ENCODE measurements at places on chromosomes 1 and 21.
A peak's percentile ranks its signal among the peaks of the same experiment; 100 is the strongest.

- DNase-seq = no peak
Observed at GRCh38 chr1:91798740-91799139, 87.2 kb downstream of the TGFBR3 start.

- no peak for DNase-seq
Observed at GRCh38 chr1:7407980-7408770, 362.9 kb upstream of the VAMP3 start.

GRCh38 chr1:176073524-176074157 lies 133.4 kb downstream of the COP1 start:
- peak; percentile 28 for DNase-seq

- no peak for DNase-seq
Observed at GRCh38 chr1:179971563-179972496, 17.2 kb downstream of the CEP350 start.

- no peak for DNase-seq
Observed at GRCh38 chr21:37974081-37974480, 57.8 kb upstream of the KCNJ6 start.

DNA sequence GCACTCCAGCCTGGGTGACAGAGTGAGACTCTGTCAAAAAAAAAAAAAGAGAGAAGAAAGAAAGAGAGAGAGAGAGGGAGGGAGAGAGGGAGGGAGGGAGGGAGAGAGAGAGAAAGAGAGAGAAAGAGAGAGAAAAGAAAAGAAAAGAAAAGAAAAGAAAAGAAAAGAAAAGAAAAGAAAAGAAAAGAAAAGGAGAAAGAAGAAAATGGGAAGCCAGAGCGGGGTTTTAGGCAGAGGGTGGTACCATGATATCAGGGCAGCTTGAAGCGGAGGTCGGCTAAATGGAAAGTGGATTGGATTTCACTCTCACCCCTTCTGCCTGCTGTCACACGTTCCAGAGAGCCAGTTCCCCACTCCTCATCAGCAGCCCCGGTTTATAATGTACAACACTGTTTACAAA lies 1.9 kb downstream of the TMCO4 start:
- DNase-seq = no peak

GRCh38 chr1:89466307-89466930 lies 58.2 kb upstream of the LRRC8B start:
- no peak for DNase-seq

- no peak for DNase-seq
Observed at GRCh38 chr21:36587388-36587787, 107.5 kb upstream of the CLDN14 start.

DNA sequence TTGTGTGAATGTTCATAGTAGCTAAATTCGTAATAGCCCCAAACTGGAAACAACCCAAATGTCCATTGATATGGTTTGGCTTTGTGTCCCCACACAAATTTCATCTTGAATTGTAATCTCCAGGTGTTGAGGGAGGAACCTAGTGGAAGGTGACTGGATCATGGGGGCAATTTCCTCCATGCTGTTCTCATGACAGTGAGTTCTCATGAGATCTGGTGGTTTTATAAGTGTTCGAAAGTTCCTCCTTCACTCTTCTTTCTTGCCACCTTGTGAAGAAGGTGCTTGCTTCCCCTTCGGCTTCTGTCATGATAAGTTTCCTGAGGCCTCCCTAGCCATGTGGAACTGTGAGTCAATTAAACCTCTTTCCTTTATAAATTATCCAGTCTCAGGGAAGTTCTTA lies 11.3 kb downstream of the UBE2G2 start:
- DNase-seq = no peak

DNA sequence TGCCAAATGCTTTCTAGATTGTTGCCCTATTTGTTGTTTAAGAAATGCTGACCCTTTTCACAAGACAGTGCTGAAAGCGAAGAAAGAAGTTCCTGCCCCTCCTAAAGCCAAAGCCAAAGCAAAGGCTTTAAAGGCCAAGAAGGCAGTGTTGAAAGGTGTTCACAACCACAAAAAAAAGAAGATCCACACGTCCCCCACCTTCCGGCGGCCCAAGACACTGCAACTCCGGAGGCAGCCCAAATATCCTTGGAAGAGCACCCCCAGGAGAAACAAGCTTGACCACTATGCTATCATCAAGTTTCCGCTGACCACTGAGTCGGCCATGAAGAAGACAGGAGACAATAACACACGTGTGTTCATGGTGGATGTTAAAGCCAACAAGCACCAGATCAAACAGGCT lies 55.7 kb downstream of the PSMG1 start:
- DNase-seq = no peak

DNA sequence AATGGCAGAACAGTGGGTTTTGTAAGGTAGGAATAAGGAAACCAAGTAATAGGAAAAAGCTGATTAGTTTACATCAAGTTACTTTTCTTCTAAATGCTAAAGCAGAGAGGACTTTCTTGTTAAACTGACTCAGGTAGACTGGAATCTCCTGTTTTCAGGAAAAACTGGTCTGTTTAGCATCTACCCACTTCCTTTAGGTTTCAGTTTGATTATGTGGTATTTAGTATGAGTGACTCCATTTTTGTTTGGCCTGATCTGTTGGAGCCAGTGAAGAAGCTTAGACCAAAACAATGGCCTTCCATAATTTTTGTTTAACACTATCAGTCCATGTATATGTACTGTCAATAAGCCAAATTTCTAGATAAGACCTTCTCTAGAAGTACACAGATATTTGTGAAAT lies 88.4 kb downstream of the EPB41 start:
- no peak for DNase-seq

DNA sequence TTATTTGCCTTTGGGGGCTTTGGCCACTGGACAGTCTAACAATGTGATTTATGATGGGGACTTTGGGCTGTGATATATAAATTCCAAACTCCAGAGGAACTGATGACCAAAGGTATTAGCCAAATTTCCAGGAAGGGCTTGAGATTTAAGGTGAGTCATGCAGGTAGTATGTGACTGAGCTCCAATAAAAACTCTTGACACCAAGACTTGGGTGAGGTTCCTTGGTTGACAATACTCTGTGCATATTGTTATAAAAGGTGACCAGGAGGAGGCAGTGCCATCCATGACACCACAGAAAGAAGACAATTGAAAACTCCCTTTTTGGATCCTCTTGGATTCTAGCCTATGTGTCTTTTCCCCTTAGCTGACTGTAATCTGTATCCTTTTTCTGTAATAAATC lies 392.7 kb upstream of the LRRC7 start:
- DNase-seq = no peak

DNA sequence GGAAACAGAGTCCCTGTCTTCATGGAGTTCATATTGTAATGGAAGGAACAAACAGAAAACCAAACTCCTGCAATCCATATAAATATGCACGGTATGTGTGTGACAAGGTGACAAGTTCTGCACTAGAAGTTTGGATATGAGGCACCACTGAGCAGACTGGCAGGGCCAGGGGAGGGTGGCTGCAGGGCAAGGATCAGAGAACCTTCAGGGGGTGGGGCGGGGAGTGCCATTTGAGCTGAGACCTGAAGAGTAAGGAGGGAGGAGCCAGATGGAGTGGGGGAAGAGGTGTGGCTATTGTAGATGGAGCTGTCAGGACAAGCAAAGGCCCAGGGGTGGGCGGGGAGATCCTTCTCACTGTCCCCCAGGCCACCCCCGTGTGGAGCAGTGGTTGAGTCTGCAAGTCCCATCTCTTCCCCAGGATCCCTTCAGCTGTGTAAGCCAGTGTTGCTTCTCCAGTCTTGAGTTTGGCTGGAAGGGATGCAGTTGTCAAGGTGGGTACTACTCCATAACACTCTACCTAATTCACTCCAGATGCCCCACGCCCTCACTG lies 76.4 kb downstream of the ATP5PO start:
- DNase-seq = no peak

DNA sequence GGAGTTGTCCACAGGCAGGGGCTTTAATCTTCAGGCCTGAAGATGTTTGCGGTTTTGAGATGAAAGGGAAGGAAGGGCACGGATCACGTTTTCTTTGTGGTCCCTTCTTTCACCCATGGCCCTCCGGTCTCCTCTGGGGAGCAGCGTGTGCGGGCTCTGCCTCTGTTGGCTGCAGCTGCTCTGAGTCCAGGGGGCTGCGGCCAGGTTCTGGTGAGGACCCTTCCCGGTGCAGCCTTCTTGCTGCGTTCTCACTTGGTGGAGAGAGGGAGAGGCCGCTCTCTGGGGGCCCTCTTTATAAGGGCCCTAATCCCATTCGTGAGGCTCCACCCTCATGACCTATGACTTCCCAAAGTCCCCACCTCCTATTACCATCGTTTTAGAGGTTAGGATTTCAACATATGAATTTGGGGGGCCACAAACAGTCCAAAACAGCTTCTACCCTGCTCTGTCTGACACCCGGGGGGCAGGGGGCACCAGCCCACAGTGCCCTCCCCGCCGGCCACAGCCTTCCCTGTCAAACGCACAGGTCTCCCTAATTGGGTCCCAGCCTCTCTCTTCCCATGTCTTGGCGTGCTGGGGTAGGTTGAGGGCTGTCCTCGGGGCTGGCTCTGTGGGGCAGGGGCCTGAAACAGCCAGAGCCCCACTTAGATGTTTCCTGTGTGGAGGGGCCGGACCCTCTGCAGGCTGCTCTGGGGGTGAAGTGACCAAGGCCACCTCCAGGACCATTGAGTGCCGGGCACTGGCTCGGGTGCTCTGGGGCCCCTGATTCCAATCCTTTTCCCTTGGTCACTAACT lies 100.1 kb upstream of the C1orf174 start:
- no peak for DNase-seq

GRCh38 chr1:200028586-200029034 lies 1.1 kb downstream of the NR5A2 start:
- no peak for DNase-seq

GRCh38 chr1:22791831-22792347 lies 81.2 kb downstream of the EPHB2 start:
- no peak for DNase-seq

DNA sequence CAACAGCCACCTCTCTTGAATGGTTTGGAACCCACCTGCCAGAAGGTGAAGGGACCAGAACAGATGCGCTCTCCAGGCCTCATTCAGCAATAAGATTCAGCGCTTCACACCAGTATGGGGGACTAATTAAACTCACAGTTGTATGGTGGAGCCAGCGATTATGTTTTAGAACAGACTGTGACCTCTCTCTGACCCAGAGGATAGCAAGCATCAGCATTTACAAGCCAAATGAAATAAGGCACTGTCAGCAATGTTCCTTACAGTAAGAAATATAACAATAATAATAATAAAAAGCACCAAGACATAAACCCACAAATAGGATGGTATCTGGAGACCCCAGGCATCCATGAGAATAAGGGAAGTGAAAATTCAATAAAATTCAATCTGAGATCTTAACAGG lies 6.9 kb upstream of the CDC42BPA start:
- DNase-seq = no peak

GRCh38 chr1:234683861-234684632 lies 74.1 kb upstream of the IRF2BP2 start:
- no peak for DNase-seq

DNA sequence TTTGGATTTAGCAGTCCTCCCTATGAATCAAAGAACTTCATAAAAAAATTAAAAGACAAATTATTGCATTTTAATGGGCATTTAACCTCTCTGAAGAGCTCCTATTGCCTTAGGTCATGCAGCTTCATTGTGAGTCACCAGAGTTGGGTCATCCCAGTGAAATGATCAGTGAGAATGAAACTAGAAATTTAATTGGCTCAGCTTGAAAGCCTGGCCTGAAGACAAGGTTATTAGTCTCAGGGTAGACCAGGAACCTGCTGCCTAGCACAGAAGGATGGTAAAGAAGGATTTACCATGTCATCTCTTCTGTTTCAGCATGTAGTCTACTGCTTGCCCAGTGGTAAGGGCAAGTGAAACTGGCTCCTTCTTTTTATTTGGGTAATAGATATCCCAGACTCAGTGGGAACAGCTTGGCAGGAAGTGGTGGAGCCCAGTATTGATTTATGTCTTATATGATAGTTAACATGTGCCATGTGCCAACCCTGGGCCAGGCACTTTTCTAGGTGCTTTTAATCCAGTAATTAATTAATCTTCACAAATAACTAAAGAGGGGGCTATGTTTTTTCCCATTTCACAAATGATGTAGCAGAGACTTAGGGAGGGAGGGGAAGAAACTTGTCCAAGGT lies 23.6 kb downstream of the LAMC2 start:
- no peak for DNase-seq

DNA sequence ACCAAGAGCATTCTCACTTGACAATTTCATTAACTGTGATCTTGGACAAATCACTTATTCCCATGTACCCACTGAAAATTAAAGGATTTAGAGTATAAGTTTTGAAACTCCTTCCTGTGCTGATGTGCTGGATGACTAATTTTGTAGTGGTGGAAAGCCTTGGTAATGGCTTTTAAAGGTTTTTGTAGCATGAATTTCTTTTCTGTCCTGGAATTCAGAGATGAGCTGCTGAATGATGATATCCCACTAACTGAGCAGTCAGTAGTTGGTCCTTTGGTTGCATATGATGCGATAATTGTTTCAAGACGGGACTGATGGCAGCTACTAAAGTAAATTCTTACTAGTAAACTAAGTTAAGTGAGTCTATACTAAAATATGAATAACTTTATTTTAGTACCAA lies 5.2 kb downstream of the RPL5 start:
- DNase-seq = no peak

DNA sequence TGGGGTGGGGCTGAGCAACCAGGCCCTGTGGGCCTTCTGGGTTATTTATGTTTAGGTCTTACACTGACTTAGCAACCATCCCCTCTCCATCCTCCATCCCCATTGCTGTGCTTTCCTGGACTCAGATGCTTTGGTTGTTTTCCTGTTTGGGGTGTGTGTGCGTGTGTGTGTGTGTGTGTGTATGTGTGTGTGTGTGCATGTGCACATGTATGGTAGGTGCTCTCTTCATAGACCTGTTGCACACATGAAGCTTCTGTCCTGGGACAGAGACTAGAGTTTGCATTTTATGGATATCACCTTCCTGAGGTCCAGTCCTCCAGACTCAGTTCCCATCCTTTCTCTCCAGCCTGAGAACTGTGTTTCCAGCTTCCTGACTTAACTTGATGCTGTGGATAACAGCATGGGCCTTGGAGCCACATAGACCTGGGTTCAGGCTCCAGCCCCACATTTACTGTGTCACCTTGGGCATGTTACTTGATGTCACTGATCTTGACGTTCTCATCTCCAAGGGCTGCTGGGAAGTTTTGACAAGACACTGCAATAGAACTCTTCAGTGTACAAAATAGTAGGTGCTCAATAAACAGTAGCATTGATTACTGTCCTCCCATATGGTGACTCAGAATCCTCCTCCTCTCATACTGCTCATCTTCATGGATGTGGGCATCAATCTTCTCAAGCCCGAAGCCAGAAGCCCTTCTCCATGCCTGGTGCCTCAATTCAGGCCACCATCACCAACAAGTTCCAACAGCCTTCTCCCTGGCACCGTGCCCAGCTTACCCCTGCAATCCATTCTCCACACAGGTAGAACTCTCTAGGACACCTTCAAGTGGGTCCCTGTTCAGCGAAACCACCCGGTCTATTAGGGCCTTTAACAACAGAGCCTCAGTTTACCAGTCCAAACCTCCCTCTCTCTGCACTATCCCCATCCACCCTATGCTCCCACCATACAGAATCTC lies 181.8 kb upstream of the EDN2 start:
- DNase-seq = no peak

DNA sequence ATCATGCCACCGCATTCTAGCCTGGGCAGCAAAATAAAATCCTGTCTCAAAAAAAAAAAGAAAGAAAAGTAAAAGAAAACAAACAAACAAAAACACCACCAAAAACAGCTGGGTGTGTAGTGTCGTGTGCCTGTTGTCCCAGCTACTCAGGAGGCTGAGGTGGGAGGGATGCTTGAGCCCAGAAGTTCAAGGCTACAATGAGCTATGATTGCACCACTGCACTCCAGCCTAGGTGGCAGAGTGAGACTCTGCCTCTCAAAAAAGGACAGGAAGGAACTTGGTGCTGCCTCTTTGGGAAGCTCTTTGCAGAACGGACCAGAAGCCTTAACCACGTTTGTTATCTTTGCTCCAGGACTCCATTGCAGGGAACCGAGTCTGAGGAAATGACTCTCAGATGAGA lies 11.0 kb downstream of the KIF17 start:
- DNase-seq = no peak
